ENCODE measurements at places on chromosomes 6 and 20. TPM values are rescaled to one million over a fixed set of nuclear protein-coding genes. Genes with fewer than 3 reads are reported as not detected.

DNA sequence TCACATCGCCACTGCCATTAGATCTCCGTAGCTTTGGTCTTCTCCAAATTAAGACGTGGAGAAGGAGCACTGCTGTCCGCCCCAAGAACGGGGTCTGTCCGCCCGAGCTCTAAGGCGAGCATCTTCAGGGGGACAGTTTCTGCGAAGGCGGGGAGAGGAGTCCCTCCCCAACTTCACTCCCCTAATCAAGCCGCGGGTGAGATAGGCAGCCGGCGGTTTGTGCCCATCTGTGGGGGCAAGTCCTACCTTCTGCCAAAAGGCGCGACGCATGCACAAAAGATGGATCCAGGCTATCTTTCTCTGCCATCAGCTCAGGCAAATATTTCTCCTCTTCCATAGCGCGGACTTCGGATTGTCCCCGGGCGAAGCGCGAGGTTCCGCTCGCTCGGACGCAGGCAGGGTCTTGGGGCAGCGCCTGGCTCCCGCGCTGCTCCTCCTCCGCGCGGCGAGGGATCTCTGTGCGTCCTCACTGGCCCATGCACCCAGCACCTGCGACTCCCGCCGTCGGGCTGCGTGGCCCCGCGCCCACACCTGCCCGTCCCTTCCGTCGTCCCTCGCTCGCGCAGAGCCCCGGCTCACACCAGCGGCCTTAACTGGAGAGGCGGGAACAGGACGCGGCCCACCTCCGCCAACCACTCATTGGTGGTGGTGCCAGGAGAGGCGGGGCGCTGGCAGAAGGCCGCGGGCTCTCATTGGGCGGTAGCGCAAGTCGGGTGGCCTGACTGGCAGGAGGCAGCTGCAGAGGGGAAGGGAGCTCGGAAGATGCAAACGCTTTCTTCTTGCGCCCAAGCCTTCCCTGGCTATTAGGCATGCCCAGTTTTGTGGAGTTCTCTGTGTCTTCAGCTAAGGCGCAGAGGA, at the start of gene KHDRBS2:
KHDRBS2 (minus strand) TSS at position 614 of the 858 bp plus-strand sequence.
- peak; percentile 28 for DNase-seq

DNA sequence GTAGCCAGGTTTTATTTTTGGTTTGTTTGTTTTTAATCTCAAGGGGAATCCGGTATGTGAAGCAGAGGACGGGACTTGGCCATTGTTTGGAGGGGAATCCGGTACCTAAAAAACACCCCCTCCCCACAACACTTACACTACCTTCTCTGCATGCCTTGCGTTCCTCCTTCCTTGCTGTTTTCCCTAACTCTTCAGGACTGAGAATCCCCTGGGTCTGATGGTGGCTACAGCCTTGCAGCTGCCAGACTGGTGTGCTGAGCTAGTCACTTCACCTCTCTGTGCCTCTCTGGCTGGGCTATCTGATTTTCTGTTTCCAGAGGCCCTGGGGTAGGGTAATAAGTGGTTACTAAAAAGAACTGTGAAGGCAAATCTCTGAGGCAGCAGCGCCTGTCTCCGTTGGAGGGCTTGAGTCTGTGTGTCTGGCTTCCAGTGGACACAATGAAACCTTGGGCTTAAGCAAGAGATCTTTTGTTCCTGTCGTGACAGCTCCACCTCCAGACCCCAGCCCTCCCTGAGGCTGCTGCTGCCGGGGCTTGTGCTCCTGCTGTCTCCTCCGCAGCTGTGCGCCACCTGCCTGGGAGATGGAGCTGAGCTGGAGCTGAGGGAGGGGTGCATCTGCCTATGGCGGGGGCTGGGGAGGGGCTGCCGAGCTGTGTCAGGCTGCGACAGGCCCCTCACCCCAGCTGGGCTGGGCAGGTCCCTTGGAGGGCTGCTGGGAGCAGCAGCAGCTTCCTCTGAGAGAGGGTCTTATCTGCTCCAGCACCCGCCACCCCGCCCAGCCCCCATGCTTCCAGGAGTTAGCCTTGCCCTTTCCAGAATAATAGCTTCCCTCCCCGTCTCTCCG, 65.8 kb upstream of the CCDC167 start:
- DNase-seq = no peak

Gene DSE
- total RNA-seq = 98.5 TPM

DNA sequence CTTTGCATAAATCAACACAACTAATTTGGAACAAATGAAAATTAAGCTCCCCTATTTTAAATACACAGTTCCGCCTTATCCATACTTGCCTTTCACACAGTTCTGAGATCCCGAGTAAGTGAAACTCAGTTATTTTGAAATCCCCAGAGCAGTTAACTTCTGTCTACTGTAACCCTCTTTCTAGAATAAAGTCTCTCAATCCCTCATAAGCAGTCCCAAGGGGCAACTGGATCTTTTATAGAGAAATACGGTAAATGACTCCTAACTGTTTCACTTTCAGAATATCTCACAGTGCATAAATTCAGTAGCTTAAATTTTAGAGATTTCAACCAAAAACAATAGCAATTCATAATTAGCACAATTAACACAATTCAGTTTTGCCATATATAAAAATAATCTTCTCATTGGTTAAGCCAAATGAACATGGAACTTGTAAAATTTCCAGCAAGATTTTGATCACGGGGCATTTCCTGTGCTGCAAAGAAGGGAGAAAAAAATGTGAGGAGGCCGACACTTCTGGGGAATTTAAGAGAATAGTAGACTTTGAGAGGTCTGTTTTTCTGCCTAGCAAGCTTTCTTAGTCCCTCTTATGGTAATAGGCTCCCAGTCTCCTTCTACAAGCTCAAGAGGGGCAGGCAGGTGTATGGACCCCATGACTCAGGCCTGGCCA, 78.3 kb downstream of the KIF6 start:
- DNase-seq = no peak

GRCh38 chr6:15715851-15716250, 53.0 kb upstream of the DTNBP1 start:
- DNase-seq = no peak

- DNase-seq = no peak
Measured at GRCh38 chr6:129608886-129609537, 101.0 kb downstream of the ARHGAP18 start.

DNA sequence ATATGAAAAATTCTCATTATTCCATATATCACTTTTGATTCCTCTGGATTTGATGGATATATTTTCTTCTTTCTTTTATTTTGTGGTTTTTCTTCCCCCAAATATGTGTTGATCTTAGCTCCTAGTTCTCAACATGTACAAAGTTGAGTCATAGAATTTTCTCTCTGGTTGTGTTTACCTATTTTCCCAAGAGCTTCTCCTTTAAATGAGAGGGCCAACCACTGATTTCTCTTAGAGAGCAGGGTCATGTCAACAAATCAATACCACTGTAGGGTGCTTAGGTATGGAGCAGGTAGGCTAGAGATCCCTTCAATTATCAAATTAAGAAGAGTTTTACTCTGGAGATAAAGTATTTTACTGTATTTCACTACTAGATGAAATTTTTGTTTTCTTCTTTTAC, 145.7 kb downstream of the BMP5 start:
- DNase-seq = no peak

Gene COL9A1
- not detected for total RNA-seq

DNA sequence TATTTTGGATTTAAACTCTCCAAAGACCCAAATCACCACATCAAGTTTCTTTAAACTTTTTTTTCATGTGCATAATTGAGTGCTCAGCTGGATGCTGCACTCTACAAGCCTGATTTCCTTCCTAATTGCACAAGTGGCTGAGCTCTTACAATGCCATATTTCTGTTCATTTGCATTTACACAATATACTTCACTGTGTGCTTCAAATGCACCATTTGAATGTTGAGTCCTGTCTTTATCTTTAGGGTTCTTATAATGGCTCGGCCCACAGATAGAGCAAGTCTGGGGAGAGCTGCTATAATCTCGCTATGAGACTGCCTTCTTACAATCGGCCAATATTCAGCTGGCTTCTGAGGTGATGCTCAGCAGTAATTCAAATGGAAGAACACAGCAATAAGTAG, 200.6 kb upstream of the MAP3K7 start:
- no peak for DNase-seq

Gene CFAP206
- not detected for total RNA-seq

DNA sequence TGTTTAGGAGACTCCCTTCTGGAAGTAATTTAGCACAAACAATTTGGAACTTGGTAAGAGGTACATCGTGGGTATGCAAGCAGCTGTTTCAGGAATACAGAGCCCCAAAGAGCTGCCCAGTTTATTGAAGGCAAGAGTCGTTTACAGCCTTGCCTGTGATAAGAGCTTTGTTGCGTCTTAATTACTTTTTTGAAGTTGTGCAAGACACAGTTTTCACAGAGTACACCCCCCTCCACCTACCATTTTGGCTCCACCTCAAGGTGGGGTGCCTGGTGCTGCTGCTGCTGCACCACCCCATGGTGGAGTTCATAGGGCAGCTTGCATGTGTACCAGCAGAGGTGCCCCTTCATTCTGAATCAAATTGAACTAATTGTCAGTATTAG, 296.1 kb downstream of the ZFAND3 start:
- DNase-seq = no peak

GRCh38 chr6:21664314-21665109, 71.0 kb downstream of the SOX4 start:
- no peak for DNase-seq

Gene TREML2
- total RNA-seq = 4.3 TPM
